Cerebellar cortex (tissue), 1 donor: ENCODE measurements at places on chromosomes 2 and 18.

DNA sequence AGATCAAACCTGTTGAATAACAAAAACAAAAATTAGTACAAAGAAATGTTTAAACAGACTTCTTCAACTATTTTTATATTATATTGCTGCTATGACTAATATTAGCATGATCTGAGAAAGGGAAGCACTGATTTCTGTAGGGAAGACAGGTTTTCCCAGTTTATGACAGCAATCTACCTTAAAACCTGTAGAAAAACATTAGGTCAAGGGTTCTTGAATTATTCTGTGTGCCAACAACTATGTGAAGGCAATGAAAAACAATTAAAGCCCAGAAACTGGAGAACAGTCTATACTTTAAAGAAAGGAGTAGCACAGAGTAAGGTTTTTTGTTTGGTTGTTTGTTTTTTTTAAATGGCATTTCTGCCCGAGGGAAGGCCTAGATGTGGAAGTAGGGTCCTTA is 23.3 kb downstream of the PUM2 start:
- DNase-seq, result no peak

DNA sequence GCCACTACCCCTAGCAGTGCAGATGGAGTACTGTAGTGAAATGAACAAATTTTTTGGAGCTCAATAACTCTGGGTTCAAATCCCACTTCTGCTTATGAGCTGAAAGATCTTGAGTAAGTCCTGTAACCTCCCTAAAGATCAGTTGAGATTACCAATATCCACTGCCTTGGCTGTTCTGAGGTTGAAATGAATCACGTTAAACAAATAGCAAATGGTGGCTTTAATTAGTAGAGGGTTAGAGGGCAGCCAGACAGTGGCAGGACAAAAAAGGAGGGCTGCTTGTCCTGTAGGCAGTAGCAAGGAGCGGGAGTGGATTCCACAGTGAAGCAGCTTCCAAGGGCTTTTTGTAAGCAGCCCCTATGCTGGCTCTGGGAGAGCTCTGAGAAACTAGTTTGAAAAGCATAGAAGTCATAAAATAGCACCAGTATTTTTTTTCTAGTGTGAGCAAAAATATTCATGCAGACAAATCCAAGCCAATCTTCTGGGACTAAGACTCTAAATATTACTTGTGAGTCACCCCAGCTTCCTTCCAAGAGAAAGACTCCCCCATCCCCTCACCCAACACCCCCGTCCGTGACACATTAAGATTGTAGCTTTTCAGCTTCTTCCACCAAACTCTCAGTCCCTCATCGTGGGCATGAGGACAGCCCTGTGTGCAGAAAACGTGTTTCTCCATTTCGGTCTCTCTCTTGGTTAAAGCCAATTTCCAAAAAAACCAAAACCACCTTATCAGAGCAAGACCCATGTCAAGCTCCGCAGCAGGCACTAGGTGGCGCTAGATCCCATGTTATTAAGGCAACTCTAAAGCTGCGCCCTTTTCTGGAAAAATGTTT is 123.5 kb upstream of the LGALSL start:
- DNase-seq, result peak; percentile 93

DNA sequence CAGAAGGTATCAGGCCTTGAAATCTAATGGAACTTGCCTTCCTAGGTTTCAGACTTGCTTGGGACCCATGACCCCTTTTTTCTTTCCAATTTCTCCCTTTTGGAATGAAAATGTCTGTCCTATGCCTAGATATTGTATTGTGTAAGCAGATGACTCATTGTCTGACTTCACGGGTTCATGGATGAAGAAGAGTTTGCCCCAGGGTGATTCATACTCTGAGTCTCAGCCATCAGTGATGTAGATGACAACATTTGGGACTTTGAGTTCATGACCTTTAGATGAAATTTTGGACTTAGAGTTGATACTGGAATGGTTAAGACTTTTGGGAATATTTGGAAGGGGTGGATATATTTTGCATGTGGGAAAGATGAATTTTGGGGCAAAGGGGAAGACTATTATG is 11.2 kb upstream of the SCYGR5 start:
- no peak for DNase-seq

- peak; percentile 22 for DNase-seq
Observed at GRCh38 chr2:60808330-60808801, 52.3 kb downstream of the PAPOLG start.

DNA sequence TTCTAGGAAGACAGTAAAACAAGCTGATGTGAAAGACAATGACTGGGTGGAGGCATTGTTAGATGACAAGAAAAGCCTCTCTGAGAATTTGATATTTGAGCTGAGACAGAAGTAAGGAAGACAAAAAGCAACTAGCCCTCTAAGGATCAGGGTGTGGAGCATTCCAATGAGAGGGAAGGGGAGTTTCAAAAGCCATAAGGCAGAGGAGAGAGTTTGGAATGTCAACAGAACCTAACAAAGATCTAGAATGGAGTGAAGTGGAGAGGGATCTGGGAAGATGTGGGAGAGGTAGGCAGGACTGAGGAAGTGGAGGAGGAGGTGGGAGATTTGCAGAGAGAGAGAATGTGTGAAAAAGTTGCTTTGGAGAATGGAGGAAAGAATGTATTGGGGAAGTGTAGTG is 17.3 kb upstream of the ASXL2 start:
- DNase-seq, result no peak

DNA sequence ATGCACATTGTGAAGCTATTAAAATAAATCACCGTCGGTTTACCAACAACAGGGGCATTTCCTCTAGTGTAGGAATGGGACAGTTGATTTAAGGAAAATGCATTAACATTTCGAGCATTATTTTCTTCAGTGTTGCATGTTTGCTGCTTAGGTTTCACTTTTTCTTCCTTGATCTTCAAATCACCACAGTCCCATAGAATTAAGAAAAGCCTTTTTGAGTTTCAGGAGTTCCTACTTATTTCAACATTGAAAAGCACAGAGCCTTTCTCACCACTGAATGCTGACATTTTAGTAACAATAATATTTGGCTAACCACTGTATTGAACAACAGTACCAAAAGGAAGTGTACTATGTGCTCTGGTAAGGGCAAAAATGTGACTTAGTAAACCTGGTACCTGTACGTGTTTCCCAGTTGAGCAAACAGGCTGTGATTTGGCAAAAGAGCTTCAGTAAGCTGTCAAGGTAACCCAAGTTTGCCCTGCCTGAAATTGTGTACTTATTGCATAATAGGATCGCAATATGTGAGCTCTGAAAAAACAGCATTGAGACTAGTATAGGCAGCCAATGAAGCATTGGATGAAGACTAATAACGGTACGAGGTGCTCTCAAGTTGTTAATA is 2.2 kb downstream of the LRRTM4 start:
- DNase-seq, result no peak

- no peak for DNase-seq
Observed at GRCh38 chr18:50627594-50628532, 68.0 kb downstream of the MAPK4 start.

DNA sequence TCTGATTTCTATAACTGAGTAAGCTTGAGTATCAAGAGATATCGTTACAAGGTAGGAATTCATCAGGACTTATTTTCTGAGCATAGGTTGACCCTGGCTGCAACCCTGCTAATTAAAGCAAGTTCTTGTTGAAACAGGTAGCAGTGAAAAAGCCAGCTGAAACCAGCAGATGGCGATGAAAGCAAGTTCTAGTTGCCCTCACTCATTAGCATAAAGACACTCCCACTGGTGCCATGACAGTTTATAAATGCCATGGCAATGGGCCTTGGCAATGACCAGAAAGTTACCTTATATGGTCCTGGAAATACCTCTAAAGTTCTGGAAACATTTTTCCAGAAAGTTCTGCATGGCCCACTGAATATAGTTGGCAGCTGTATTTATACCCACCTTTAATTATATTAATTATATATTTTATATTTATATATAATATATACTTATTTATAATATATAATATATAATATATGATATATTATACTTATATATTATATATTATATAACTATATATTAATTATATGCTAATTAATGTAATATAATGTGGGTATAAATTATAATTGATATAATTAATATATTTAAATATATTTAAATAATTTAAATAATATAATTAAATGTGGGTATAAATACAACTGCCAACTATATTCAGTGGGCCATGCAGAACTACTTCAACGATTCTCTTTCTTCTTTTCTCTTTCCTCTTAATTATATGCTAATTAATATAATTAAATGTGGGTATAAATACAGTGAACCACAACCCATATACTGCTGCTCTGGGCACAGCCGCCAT is 188.0 kb downstream of the CDH7 start:
- DNase-seq, result peak; percentile 18

- no peak for DNase-seq
Observed at GRCh38 chr2:17863539-17863938, 14.9 kb upstream of the KCNS3 start.

DNA sequence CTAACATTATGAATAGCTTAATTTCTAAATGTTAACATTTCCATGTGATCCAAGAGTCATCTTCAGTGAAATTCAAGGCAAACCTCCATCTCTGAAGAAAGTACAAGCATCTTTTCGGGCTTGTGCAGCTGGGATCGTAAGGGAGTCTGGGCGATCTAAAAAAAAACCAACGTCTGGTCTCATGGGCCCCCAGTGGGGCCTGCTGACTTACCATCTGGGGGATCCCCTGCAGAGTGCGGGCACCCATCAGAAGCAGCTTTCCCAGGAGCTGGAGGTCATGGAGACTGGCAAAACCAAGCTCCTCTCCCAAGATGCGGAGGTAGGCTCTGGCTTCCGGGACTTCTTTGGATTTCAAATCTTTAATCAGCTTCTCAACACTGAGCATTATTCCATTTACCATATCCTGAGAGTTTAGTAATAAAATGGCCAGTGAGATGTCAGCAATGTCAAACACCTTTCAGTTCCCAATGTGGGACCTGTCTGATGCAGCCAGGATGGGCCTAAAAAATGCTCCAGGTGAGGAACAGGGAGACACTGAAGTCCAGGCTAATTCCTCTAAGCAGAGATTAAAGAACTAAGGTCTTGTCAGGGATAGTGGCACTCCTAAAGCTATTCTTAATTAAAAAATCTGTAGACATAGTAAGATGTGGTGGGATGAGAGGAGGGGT is 19.0 kb downstream of the APOB start:
- no peak for DNase-seq

DNA sequence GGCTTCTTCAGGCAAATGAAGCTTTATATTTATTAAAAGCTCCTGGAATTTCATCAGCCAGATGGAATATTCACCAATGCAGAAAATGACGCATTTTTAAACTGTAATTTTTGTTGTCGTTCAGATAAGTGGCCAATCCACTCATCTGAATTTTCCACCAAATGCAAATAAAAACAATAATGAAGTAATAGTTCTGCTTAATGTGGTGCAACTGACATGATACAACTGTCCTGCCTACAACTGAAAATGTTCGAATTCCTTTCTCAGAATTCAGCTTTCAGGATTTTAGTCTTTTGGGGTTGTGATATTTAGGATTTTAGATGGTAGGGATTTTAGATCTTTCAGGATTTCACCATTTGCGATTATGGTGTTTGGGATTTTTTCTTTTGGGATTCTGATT is 27.1 kb upstream of the PUM2 start:
- no peak for DNase-seq

GRCh38 chr2:73262108-73262651 is 22.1 kb downstream of the FBXO41 start:
- no peak for DNase-seq

- DNase-seq, result no peak
Observed at GRCh38 chr2:160752475-160753330, 259.1 kb upstream of the RBMS1 start.

GRCh38 chr18:41459656-41460055 is 495.4 kb upstream of the PIK3C3 start:
- no peak for DNase-seq

- no peak for DNase-seq
Observed at GRCh38 chr2:72057308-72057707, 90.4 kb downstream of the CYP26B1 start.

- DNase-seq, result no peak
Observed at GRCh38 chr18:63022429-63023022, 297.0 kb downstream of the BCL2 start.

GRCh38 chr2:23485841-23486683 is 101.1 kb downstream of the KLHL29 start:
- no peak for DNase-seq

GRCh38 chr18:43578706-43579105 is 301.4 kb upstream of the SYT4 start:
- peak; percentile 78 for DNase-seq

GRCh38 chr2:199716807-199717586 is 134.0 kb downstream of the FTCDNL1 start:
- DNase-seq, result no peak

DNA sequence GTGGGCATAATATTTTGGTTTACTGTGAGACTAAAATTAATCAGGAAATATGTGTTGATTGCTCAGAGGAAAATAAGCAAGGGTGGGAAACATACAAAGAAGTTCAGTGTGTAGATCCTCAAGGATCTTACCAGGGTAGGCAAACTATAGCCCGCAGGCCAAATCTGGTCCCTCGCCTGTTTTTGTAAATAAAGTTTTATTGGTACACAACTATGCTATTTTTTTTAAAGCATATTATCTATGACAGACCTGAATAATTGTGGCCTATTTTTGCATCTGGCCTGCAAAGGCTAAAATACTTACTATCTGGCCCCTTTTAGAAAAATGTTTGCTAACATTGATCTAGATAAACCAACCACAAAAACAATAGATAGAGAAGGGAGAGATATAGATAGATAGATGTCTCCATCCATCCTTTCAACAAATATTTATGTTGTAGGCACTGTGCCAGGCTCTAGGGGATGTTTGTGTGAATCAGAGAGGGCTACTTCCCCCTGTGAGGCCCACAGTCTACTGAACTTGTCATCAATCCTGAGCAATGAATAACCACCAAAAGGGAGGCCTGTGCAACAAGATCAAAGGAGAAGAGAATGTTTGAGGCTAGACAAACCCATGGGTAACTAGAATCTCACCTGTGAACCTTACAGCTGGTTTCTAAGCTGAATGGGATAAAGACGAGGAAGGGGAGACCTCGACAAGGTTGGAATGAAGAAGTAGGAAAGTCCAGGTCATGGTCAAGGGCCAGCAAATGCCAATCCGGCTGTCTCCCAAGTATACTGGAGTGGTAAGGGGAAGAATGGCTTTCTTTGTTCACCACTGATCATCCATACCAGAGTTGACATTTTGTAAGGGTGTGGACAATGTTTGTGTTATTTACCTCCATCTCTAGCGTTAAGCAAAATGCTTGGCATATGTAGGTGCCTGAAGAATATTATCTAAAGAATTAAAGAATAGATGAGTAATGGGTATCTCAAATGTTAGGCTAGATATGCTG is 23.6 kb downstream of the ALPK2 start:
- DNase-seq, result no peak

GRCh38 chr18:40016405-40016804 is 1938.6 kb upstream of the PIK3C3 start:
- no peak for DNase-seq

GRCh38 chr18:56570978-56571377 is 67.4 kb downstream of the TXNL1 start:
- no peak for DNase-seq

GRCh38 chr2:147211484-147211883 is 633.3 kb upstream of the ACVR2A start:
- no peak for DNase-seq

- DNase-seq, result no peak
Observed at GRCh38 chr18:44716697-44717163, 36.0 kb downstream of the SETBP1 start.
